ENCODE measurements at places on chromosomes 3 and 15. TPM values are rescaled to one million over a fixed set of nuclear protein-coding genes. Genes with fewer than 3 reads are reported as not detected.

The RHOV gene
- total RNA-seq = 11.8 TPM

The FOXB1 gene
- total RNA-seq = not detected

The NOX5 gene
- not detected for total RNA-seq

The MUC20 gene
- total RNA-seq = 11.5 TPM

The TMOD2 gene
- total RNA-seq = 14.5 TPM

The PLA2G4E gene
- total RNA-seq = 1.9 TPM

The OCA2 gene
- 4.9 TPM for total RNA-seq

The ZIC1 gene
- total RNA-seq = 1.9 TPM

The CD276 gene
- 85.4 TPM for total RNA-seq

The LDHAL6B gene
- not detected for total RNA-seq

The AP2M1 gene
- 161 TPM for total RNA-seq

The TGM4 gene
- total RNA-seq = not detected

The ANKRD34C gene
- total RNA-seq = 0.21 TPM

The TNNC1 gene
- total RNA-seq = 352 TPM

The FAM81A gene
- 3.0 TPM for total RNA-seq

GRCh38 chr15:98888820-98889479 is 118.6 kb downstream of the PGPEP1L start:
- no peak for DNase-seq

GRCh38 chr3:10173926-10174435 is 9.3 kb downstream of the IRAK2 start:
- DNase-seq = no peak

DNA sequence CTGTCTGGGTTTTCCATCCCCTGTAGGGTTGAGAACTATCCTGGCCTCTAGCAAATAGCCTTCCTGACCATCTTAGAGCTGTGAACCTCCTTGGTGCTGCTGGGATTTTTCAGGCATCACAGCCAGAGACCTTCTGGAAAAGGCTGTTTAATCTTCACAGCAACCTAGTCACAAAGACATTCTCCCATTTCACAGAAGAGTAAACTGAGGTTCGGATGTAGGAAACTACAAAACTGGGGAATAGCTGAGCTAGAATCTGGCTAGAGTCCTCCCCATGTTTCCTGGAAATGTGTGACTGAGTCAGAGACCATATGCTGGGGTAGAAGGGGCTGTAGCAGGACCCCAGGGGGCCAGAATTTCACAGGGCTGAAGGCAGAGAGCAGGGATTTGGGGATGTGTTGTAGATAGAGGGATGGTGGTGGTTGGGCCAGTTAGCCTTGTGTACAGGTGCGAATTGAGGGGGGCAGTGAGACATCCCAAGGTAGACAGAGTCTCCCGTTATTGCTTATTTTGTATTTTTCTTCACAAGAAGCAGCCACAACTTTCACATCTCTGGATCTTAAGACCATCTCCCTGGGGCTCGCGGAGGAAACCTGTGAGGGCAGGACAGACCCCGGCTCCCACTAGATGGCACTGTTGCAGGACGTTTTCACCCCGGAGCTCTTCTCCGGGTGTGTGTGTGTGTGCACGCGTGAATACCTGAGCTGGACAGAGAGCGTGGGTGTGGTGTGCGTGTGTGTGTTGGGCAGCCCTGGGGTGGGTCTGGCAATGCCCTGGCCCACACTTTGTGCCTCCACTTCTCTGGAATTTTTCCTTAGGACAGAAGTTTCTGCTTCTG is 66.9 kb upstream of the PRR23C start:
- peak; percentile 75 for DNase-seq

DNA sequence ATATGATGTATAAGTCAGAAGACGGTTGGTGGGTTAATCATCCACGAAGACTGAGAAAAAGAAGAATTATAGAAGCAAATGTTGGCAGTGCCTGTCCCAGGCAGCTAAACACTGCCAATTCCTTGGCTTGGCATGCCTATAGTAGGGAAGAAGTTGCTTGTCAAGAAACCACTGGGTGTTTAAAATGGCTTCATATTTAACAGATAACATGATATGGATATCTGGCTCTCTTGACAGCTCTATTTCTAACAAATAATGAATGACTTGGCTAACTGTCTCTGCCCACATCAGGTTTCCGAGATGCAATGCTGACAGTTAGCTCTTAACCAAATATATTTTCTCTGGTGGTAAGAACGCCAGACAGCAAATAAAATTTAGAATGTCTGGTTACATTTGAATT is 341.7 kb upstream of the KCNMB2 start:
- no peak for DNase-seq

GRCh38 chr3:4765212-4765611 is 214.0 kb upstream of the BHLHE40 start:
- DNase-seq = no peak

- no peak for DNase-seq
Measured at GRCh38 chr3:114394551-114394950, 100.7 kb downstream of the TIGIT start.

- peak; percentile 66 for DNase-seq
Measured at GRCh38 chr3:131067983-131068382, 41.3 kb downstream of the NEK11 start.

- DNase-seq = no peak
Measured at GRCh38 chr3:67064105-67064504, 66.0 kb downstream of the KBTBD8 start.

DNA sequence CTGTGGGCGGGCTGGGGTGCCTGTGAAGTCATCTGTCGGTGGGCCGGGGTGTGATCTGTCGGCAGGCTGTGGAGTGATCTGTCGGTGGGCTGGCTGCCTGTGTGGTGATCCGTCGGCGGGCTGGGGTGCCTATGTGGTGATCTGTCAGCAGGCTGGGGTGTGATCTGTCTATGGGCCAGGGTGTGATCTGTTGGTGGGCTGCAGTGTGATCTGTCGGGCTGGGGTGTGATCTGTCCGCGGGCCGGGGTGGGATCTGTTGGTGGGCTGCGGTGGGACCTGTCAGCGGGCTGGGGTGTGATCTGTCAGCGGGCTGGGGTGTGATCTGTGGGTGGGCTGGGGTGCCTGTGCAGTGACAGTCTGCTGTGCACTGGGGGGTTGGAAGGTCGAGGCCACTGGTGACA is 204.5 kb downstream of the XXYLT1 start:
- no peak for DNase-seq

DNA sequence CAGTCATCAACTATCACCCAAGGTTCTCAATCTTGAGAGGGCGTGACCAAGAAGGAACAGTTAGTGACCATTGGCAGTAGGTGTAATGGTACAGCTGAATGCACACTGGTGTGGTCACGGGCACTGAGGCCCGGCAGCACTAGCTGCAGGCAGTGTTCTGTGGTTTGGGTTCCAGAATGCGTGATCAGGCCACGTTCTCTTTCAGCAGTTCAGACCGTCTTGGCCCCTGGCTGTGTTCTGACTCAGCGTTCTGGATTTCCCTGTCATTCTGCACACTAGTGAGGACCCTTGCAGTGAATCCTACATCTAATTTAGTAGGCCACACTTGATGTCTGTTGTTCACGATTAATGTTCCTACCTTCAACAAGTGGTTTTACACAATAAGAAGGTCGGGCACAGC is 220.5 kb upstream of the SLCO3A1 start:
- no peak for DNase-seq

DNA sequence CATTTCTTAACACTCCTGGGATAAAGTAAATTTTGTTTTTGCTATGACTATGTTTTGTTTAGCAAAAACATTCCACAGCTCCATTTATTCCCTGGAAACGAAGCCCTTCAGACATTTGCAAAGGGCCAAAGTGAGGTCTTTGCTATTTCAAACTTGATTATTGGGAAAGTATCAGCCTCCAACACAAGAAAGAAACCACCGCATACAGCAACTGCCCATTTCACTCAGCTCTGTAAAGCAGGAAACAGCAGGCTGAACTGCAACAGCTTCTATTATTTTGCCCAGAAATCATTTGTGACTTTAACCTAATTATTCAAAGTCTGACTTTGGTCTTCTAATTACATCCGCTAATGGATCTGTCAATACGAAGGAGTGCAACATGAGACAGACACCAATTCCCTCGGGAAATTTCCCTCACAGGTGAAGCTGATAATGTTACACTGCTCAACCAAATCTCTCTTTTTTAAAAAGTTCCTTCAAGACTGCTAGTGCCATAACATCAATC is 72.1 kb downstream of the RFTN1 start:
- peak; percentile 38 for DNase-seq

- no peak for DNase-seq
Measured at GRCh38 chr15:80787316-80787715, 8.1 kb downstream of the CEMIP start.

DNA sequence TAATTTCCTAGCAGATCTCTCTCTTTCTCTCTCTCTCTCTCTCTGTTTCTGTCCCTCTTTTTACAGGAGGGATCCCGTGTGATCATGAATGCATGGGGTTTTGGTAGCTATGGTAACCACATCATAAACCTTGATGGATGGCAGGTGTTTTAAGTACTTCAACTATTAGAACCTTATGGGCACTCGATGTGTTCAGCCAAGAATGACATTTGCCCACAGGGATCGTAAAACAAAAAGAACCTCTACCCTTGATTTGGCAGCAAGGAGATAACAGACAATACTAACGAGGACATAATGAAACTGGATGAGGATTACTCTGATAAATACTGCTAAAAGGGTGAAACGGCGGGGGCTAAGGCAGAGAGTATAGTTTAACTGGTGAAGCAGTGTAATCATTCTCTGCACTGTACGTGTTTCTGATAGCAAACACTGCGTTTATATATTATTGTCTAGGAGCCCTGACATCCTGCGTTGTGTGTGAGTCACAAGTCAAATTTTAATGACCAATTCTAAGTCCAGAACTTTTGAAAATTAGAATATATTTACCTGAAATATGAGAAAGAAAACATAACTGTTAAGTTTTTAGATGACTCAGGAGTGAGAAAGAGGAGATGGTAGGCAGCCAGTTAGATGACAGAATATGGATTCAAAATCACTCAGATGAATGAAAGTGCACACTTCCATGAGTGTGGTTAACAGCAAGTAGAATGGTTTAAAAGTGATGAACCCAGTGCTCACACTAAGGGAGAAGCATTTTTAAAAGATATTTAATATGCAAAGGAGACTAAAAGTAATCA is 80.3 kb downstream of the OTOL1 start:
- peak; percentile 7 for DNase-seq

GRCh38 chr3:112409041-112409440 is 76.1 kb downstream of the CD200 start:
- DNase-seq = no peak

GRCh38 chr3:140378571-140379340 is 299.1 kb upstream of the TRIM42 start:
- no peak for DNase-seq

DNA sequence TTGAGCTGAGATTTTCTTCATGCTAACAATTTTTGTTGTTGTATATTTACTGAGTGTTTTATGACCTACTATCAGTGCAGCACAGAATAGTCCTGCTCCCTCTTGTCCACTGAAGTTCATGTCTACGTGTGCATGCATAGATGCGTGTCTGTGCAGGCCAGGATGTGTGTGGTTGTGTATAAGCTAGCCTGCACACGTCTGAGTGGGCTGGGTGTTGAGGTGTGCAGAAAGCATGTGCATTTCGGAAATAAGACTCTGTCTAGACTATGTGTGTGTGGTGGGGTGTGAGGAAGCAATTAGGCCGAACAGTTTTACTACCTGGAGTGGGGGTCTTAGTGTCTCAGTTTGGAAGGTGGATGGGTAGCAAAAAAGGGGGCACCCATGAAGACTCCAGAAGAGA is 39.2 kb downstream of the ATP2B2 start:
- no peak for DNase-seq

- DNase-seq = no peak
Measured at GRCh38 chr3:32297366-32297765, 58.9 kb downstream of the CMTM8 start.

- peak; percentile 24 for DNase-seq
Measured at GRCh38 chr3:81476692-81477091, 284.8 kb downstream of the GBE1 start.

GRCh38 chr3:124878561-124879336 is 8.4 kb downstream of the ITGB5 start:
- peak; percentile 24 for DNase-seq

DNA sequence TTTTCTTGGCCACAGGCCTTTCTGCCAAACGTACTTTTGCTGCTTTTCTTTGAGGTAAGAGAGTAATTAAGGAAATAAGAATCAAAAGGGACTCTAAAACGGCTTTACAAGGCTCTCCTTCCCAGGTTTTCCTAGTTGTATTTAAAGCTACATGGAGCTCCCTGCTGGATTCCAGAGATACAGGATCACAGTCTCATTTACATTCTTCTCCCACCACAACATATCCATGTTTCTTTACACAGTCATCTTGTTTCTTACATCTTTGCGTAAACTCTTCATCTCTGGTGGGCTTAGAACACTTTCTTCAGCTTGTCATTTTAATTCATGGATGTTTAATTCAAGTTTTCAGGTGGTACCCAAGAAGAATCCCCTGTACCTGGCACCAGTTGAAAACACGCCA is 117.6 kb upstream of the BFSP2 start:
- no peak for DNase-seq

GRCh38 chr15:86399041-86399954 is 319.6 kb downstream of the AGBL1 start:
- DNase-seq = peak; percentile 63

GRCh38 chr15:39204031-39204430 is 376.8 kb upstream of the THBS1 start:
- no peak for DNase-seq

DNA sequence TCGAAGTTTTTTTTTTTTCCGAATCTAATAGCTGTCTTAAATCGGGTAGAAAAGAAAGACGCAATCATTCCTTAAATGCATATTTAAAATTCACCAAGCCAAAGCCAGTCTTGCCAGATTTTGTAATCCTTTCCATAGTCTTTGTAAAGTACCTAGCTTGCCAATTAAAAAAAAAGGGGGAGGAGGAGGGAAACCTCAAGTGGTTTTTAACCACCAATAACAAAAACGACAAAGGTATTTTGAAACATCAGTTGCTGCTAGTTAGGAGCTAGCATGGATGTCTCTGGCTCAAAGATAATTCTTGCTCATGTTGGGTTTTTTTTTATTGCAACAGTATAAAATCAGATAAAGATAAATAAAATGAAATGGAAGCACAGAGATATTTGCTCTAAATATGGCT is 187.9 kb downstream of the MECOM start:
- no peak for DNase-seq

- DNase-seq = peak; percentile 64
Measured at GRCh38 chr3:157438194-157438730, 1.6 kb downstream of the PTX3 start.

DNA sequence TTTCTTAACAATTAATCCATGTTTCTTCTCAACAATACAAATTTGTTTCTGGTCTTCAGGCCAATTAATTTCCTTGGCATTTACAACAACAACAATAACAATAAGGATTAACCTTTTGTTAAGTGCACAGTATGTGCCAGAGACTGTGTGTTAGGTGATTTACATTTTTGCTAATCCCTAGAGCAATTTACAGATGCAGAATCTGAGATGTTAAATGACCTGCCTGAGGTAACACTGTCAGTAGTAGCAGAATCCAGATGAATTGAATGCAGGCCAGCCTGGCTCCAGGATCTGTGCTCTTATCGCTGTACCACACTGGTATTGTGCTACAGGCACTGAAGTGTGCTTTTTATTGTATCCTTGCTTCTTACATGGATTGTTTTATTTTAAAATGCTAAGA is 122.2 kb downstream of the MEIS2 start:
- DNase-seq = no peak

DNA sequence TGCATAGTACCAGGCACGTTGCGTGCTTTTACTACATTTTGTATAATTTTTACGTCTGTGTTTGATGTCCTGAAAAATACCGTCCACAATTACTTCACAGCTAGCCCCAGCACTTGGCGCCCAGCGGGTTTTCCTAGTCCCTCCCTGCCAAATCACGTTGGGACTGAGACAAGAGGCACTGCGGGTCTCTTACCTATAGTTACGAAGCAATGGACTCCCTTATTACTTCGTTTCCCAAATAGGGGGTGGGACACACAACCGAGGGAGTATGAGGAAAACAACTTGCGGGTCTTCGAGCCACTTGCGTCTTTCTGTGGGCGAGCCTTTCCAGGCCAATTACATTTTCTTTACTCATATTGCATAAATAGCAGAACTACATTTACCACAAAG is 620 bp upstream of the CMSS1 start:
- peak; percentile 67 for DNase-seq
